ENCODE measurements at places on chromosomes 6 and 20.

DNA sequence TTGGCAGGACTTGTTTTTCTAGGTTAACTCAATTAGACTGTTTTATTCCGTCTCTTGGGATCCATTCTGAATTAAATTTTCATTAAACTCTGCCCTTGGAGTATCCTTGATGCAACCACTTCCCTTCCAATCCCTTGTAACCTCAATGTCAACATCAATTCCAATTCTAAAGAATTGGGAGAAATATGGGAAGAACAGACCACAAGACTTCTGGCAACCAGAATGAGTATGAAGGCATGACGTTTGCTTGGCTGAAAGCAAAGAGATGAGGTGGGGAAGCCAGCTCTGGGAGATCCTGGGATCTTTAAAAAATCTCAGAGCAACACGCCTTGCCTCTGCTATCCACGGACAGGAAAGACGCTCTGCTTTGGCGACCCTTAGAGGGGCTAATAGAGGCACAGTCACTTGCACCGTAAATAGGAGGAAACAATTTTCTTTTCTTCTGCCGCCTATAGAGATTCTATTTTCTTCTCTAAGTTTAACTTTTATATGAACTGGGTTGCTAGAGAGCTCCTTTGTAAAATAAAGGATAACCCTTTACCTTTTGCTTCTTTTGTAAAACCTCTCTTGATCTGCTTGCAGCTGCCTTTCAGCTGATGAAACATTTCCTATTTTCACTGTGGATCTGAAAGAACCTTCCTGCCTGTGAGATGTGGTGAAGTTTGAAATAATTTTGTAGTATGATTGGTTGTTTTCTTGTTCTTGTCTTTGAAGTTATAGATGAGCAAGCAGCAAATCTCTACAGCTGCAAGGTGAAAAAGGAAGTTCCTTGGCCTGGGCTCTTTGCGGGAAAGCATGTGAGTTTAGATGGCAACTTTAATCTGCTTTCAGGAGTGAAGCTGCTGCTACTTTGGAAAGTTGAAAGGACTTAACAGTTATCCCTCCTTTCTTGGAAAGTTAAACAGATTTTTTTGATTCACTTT is at the start of gene ASIP:
ASIP (plus strand) TSS at position 731 of the 923 bp plus-strand sequence. CDS start 18,952 bp downstream, outside the sequence.
- DNase-seq: no peak

DNA sequence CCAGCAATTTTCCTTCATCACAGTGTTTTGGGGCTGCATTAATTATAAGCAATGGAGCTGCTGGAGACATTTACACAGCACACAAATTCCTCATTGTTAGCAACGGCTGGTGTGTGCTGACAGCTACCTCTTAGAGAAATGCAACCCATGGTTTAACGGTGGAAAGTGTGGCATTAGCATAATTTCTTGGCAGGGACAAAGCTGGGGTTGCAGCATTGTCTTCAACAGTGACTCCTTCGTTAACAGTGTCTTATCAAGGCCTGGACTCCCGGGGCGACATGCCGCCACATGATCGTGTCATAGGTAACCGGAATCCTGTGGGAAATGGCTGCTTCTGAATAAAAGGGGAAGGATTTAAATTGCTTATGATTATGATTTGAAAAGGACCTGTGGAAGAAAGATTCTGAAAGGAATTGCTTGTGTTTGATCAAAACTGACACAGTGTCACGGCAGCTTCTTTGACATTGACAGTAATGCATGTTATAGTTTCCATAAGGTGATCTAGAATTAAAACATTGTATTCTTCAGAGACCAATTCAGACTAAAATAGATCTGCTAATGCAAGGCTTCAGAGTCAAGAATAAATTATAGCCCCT is 128.0 kb downstream of the UST start:
- DNase-seq: no peak

DNA sequence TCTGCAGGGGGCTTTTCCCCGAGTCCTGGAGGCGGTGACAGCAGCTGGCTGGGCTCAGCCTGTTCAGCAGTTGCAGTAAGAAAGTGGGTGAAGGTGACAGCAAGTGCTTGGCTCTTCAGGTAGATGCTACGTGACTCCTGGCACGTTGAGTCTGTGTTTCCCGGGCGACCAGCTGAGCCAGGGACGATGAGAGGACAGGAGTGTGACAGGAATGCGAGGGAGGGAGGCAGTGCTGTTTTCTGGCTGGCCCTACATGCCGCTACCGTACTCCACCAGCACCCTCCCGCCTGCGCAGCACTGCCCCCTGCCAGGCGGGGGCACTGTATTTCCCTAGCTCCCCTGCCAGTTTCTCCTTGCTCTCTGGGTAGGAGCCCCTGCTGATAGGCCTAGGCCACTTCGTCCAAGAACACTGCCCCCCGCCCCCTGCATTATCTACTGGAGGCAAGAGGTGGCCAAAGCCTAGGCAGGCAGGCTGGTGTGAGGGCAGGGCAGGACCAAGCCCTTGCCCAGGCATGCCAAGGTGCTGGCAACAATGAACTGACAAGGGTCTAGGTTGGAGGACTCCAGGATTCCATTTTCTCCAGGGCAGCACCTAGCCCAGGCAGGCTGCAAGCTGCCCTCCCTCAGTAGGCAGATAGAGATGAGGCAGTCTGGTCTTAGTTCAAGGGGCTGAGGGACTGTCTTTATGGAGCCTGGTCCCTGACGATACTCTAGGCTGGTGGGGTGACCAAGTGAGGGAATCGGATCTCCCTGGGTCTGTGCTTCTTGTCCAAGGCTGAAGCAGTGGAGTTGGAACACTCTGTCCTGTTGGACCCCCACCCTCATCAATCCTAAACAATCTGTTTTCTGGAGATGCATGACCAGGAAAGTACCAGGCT is 19.2 kb downstream of the MRPS18A start:
- DNase-seq: no peak

GRCh38 chr6:34145161-34146020 is 496 bp downstream of the GRM4 start:
- no peak for DNase-seq

DNA sequence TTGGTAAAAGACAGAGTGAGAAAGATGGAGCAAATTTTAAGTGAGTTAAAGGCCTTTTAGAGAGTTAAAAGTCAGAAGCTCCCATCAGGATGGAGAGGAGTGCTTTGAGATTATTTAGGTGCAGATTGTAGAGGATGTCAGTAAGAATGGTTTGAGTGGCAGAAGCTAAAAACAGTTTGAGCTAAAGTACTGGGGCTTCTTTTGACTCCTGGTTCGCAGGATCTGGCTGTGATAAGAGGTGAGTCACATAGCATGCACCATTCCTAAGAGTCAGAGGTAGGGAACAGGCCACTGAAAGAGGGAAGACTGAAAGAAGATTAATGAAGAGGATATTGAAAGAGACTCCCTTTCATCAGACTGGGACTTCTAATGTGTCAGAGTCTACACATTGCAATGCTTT is 1047.9 kb upstream of the MAP3K7 start:
- no peak for DNase-seq

GRCh38 chr6:125828476-125829039 is 37.8 kb downstream of the NCOA7 start:
- no peak for DNase-seq

GRCh38 chr6:39903656-39904055 is 30.6 kb downstream of the MOCS1 start:
- no peak for DNase-seq

- DNase-seq: no peak
These were observed 57.2 kb downstream of the ZNF292 start for GRCh38 chr6:87212596-87212995.

DNA sequence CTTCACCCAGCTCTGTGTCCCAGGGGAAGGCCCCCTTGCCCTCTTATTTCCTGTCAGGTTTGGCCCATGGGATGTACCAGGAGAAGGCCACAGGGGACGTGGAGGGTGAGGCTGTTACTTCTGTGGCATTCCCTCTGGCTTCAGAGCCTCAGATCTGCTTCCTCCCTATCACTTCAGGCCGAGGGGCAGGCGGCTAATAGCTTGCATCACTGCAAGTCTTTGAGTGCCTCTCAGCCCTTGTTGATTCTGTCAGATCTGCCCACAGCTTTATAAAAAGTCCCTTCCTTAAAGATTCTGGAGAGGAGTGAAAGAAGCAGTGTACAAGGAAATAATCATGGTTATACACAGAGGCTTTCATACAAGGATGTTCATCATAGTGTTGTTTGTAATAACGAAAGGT is 86.9 kb downstream of the LRFN2 start:
- no peak for DNase-seq

- DNase-seq: no peak
These were observed 6.9 kb downstream of the RIMS4 start for GRCh38 chr20:44803383-44803941.

DNA sequence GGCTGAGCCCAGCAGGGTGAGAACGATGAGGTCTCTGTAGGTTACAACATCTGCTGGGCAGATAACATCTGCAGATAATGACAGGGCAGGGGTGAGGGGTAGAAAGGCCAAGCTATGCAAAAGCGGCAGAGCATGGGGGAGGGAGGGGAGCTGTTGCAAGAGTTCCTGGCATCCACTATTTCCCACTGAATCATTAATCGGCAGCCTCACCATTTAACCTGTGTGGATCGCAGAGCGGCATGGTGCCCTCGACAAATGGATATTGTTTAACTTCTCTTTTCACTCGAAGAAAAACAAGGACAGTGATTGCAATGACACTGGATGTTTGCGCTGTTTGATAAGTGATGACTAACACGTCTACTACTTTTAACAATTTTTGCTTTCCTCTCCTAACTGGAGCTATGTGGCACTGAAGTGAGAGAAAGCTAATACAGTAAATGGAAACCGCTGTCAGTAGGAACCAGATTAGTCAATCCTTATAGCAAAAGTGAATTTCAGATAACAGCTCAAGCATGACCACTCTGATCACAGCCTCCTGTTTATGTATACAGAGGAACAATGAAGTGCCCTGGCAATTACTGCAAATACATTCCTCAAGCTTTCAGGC is 381.5 kb downstream of the TFAP2A start:
- DNase-seq: no peak

GRCh38 chr20:23161968-23162696 is 76.0 kb upstream of the CD93 start:
- no peak for DNase-seq

DNA sequence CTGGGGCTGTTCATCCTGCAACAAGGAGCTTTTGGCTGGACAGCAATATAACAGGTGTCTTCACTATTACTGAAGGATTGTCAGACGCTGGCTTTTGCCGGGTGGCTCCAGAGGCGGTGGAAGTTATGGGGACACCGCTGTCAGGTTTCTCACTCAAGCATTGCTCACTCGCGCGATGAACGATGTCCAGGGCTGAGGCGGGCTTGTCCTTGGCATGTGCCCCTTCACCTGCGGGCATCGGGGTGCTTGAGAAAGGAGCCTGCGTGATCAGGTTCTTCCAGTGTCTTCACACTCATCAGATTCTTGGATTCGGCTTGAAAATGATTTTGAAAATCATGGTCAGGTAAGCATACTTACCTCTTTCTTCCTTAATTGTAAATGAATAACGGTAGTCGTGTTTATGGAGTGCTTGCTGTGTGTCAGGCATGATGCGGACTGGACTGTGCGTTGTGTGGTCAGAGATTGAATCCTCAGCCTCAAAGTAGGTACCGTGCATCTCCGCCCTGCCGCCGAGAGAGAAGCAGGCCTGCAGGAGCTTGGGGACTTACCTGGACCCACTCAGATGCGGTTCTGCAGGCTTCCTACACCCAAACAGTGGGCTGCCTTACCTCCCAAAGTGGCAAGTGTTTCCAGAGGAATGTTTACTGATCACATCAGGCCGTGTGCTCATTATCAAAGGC is 18.3 kb upstream of the PYGB start:
- no peak for DNase-seq

GRCh38 chr6:90472716-90473115 is 114.2 kb downstream of the MAP3K7 start:
- DNase-seq: no peak

- DNase-seq: no peak
These were observed 26.3 kb downstream of the BHLHE23 start for GRCh38 chr20:62980380-62980960.

DNA sequence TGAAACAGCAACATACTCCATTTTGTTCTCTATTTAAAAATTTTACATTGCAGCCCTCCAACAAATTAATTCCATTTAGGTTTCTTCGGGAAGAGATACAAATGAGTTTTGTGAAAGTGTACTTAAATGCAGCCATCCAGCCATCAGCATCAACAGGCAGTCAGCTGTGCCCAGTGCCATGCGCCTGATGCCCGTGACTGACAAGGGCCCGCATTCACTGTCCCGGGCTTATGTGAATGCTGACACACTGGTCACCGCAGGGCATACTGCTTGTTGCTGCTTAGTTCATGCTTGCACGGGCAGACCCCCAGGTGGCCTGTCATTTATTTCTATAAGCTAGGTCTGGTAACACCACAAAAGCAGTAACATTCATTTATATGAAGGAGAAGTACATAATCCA is 224.9 kb upstream of the QKI start:
- DNase-seq: no peak

GRCh38 chr6:128478230-128479047 is 42.0 kb downstream of the PTPRK start:
- no peak for DNase-seq

DNA sequence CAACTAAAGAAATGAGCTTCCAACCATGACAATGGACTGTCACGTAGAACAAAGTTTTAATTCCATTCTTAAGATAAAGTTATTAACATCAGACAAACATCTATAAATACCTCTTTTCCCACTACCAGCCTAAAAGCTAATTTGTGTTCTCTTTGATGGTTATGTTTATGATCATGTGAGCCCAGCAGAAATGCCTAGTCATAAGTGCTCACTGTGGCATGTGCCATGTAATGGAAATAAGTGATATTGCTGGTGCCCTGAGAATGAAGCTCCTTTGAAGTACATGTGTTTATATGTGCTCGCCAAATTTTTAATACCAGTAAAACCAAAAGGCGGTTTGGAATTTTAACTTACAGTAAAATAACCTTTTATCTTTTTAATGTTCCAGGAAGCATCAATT is 205.8 kb downstream of the ISM1 start:
- no peak for DNase-seq

DNA sequence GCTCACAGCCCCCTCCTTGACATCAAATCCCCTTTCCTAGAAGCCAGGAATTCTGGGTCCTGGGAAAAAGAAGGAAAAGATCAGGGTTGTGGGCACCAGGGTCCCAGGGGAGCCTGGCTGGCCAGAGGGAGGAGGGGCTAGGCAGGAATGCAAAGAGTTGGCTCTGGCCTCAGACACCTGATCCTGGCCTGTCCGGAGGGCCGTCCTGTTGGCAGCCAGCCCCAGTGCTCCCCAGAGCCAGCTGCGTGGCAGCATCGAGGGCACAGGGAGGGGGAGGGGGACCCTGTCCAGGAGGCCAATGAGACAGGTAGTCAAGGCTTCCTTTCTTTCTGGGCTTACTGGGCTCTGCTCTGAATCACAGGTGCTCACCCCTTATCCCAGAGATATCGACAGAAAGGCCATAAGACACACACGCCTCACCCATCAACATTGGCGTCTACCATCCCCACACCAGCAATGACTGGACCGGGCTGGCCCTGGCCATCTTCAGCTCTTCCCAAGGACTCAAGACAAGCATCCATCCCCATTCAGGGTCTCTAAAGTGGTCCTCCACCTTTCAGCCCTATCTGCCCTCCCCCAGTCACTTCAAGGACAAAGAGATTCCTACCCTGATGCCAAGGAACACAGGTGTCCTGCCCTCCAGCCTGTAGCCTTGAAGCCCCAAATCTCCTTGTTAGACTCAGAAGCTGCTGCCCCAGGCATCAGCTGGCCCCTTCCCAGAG is 723 bp downstream of the COL11A2 start:
- DNase-seq: no peak

- DNase-seq: no peak
These were observed 67.2 kb downstream of the PLCB4 start for GRCh38 chr20:9136114-9136513.

- no peak for DNase-seq
These were observed 6.4 kb downstream of the ADGRF5 start for GRCh38 chr6:46915380-46915779.
